ENCODE measurements at places on chromosomes 2 and 18. TPM values are rescaled to one million over a fixed set of nuclear protein-coding genes. Genes with fewer than 3 reads are reported as not detected.

GRCh38 chr18:55220523-55220922, 261.3 kb upstream of the CCDC68 start:
- no peak for ATAC-seq

DNA sequence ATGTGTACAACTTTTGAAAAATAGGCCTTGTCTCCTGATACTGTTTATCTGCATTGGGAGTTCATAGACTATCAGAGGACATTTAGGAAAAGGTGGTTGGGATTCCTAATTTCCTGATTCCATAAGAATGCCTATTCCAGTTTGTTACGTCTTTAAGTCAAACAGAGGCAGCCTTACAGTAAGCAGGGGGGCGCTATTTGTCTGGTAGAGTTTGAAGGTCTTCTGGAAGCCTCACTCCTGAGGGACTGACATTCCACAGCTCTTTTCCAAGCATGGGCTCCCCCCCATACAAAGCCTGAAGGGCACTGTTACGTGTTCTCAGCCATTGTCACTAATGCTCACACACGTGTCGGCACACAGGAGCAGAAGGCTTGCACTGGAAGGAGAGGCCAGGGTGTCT, 154.3 kb downstream of the PTGR3 start:
- no peak for ATAC-seq

GRCh38 chr2:158297120-158297519, 159.4 kb downstream of the CCDC148 start:
- ATAC-seq: no peak

DNA sequence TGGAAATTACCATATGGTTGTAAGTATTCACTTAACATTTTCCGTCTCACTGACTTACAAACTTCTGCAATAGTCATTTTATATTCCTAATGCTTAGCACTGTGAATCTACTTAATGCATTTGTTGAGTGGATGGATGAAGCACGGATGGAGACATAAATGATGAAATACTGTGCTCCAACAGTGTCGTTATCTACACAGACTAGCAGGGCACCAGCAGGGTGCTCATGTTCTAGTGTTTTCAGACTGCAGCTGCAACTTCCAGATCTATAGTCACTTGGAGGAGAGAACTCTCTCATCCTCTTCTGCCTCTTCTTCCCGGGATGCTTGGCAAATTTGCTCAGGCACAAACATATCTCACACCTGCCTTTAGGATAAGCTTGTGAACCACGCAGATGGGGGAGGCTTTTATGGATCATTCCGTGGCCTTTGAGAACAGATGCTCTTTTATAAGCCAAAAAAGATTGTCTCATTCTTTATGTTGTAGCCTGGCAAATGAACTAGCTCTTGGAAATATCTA, 797.7 kb downstream of the MBD2 start:
- ATAC-seq: no peak

Gene FOXD4L1
- 0.16 TPM for total RNA-seq

GRCh38 chr2:134365356-134365755, 111.5 kb downstream of the MGAT5 start:
- ATAC-seq: no peak

DNA sequence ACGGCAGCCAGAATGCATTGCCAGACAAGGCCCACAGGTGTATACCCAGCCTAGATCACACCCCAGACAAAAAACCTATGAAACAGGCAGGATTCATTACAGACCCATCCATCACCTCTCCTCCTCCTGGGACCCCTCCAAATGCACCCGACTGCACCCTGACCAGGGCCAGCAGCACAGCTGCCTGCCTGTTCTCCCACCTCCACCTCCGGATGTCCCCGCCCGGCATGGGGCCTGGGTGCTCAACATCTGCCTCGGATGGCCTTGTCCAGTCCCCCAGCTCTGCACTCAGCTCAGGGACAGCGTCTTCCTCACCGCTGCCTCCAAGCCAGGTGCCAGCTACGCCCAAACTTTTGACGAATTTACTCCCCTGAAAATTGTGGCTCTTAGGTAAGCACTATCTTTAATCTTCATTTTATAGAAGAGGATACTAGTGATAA, 91.1 kb downstream of the TPO start:
- no peak for ATAC-seq
